ENCODE measurements at places on chromosomes 13 and 19.

- H3K4me3 ChIP-seq, result peak within 1 kb of the TSS; percentile 81
- no peaks in the 10 kb centered on the region for H3K4me1 ChIP-seq
Observed at GRCh38 chr19:913080-913748, at the start of gene R3HDM4. R3HDM4 (minus strand) TSS chr19:913219; CDS start chr19:913157, 62 bp downstream.

- H3K36me3 ChIP-seq, result no peaks in the 10 kb centered on the region
- H3K4me3 ChIP-seq, result no peak overlapping the region
- no peak for DNase-seq
- no peaks in the 10 kb centered on the region for H3K27me3 ChIP-seq
- no peaks in the 10 kb centered on the region for H3K4me1 ChIP-seq
Observed at GRCh38 chr13:87498681-87499080, 172.5 kb upstream of the SLITRK5 start.

- H3K36me3 ChIP-seq, result no peaks in the 10 kb centered on the region
- DNase-seq, result peak; percentile 81
- no peak overlapping the region for H3K27ac ChIP-seq
- no peaks in the 10 kb centered on the region for H3K4me1 ChIP-seq
Observed at GRCh38 chr19:44644402-44645016, 799 bp downstream of the PVR start.

GRCh38 chr19:41449079-41449864, 6.3 kb downstream of the ERICH4 start:
- no peak overlapping the region for H3K4me3 ChIP-seq
- H3K4me1 ChIP-seq, result no peaks in the 10 kb centered on the region
- peak; percentile 91 for DNase-seq
- no peaks in the 10 kb centered on the region for H3K36me3 ChIP-seq
- H3K27ac ChIP-seq, result no peak overlapping the region
- H3K27me3 ChIP-seq, result no peaks in the 10 kb centered on the region

DNA sequence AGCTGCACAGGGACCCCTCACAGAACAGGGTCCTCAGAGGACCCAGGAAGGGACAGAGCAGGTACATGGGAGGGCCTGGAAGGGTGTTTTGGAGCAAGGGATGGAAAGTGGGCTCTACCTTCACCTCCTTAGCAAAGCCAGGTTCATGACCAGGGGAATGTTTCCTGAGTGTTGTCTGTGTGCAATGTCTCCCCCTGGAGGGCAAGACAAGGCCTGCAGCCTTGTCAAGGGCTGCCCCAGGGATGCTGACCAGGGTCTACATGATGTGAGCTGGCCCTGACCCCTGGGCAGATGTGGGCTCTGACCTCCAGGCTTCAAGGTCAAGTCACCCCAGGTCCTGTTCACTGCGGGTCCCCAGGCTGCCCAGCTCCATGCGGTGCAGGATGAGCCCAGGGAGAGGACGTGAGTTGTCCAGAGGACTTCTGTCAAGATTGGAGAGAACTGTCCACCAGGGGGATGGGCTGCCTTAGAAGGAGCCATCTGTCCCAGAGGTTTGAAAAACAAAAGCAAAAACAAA, 1.0 kb upstream of the CEACAM1 start:
- DNase-seq, result peak; percentile 66
- H3K4me1 ChIP-seq, result no peaks in the 10 kb centered on the region
- no peaks in the 10 kb centered on the region for H3K27me3 ChIP-seq
- no peaks in the 10 kb centered on the region for H3K36me3 ChIP-seq

Measured in aorta (tissue), 5 donors.